ENCODE measurements at places on chromosomes 16 and 17.

DNA sequence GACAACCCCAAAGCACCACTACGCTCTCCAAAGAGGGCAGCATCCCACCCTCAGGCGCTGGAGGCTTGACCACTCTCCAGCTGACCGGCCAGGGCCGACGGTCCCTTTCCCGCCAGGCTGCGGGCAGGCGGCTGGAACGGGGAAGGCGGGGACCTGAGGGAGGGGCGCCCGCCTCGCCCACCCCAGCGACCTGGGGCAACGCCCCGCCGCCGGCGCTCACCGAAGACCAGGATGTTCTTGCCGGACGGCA, 431 bp downstream of the DYNC1LI2 start:
- DNase-seq: no peak

DNA sequence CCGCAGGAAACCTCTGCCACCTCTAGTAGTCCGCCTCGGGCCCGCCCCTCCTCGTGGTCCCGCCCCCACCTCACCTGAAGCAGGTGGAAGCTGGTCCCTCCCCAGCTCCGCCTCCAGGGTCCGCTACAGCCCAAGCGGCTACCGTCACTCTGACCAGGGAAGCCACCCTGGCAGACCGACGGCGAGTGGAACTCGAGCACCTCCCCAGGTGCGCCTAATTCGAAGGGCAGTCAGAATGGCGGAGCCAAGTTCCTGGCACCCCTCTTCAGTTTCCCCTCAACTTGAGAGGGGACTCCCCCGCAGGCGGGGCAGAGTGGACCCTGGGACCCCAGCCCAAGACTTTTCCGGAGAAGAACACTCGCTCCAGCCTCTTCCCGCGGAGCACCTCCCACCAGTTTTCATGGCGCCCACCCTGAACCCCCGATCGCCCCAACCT, 507 bp downstream of the FHOD1 start:
- DNase-seq: peak; percentile 78

- no peak for DNase-seq
Observed at GRCh38 chr16:24883714-24884151, 38.0 kb downstream of the SLC5A11 start.

- no peak for DNase-seq
Observed at GRCh38 chr17:4944163-4944553, 4.1 kb downstream of the RNF167 start.

DNA sequence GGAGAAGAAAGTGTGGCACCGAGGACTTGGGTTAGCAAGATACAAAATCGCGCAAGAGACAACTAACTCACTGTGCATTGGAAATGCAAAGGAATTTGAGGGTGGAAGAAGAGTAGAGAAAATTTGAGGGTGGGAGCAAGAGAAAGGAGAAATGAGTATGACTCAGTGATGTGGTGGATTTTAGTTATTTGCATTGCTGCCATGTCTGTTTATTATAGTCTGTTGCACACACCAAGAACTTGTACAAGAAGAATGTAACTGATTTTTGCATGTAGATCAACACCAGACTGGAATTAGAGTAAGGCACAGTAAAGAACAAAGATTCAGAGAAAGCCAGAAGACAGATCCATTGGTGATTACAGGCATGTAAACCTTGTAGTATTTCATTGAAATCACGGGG, 71.6 kb upstream of the SMIM36 start:
- DNase-seq: no peak

DNA sequence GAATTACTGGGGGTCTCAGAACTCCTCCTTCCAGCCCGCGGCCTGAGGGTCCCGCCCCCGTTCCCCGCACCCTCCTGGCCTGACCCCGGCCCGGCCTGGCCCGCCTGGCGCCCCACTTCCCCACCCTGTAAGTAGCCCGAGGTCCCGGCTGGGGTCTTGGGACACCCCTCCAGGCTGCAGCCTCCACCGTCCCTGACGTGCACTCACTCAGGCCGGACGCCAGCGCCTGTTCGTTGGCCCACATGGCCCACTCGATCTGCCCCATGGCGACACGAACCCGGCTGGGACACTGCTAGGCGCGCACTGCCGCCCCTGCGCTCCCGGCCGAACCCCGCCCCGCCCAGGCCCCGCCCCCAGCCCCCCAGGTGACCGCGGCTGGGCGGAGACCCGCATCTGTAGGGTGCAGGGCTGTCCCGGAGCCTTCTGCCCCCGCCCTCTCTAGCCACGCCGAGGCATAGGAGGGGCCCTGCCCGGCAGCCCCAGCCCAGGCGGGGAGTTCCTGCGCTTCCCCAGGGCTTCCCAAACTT, at the start of gene CYBA:
CYBA (minus strand) TSS at position 305 of the 527 bp plus-strand sequence; CDS start at position 265, 40 bp downstream.
- peak; percentile 73 for DNase-seq

DNA sequence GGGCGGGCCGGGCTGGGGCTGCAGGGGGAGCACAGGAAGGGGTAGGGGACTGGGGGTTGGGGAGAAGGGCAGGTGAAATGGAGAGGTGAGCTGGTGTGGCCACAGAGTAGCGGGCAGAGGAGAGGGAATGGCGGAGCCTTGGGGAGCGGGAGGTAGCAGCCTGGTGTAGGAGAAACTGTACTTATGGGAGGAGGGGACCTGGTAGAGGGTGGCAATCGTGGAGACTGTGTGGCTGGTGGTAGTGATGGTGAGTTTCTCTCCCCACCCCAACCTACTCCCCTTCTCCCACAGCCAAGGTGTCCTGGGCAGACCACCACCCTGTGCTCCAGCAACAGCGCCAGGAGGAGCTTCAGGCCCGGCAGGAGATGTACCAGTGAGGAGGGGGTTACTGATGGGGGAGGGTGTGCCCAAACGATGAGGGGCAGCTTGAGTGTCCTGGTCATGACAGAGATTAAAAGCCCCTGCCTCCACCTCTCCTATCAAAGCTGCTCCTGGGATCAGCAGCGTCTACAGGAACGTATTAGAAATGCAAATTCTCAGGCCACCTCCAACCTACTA, 831 bp downstream of the ALOX15B start:
- DNase-seq: no peak

- no peak for DNase-seq
Observed at GRCh38 chr17:75950421-75950820, 9.6 kb upstream of the FBF1 start.

DNA sequence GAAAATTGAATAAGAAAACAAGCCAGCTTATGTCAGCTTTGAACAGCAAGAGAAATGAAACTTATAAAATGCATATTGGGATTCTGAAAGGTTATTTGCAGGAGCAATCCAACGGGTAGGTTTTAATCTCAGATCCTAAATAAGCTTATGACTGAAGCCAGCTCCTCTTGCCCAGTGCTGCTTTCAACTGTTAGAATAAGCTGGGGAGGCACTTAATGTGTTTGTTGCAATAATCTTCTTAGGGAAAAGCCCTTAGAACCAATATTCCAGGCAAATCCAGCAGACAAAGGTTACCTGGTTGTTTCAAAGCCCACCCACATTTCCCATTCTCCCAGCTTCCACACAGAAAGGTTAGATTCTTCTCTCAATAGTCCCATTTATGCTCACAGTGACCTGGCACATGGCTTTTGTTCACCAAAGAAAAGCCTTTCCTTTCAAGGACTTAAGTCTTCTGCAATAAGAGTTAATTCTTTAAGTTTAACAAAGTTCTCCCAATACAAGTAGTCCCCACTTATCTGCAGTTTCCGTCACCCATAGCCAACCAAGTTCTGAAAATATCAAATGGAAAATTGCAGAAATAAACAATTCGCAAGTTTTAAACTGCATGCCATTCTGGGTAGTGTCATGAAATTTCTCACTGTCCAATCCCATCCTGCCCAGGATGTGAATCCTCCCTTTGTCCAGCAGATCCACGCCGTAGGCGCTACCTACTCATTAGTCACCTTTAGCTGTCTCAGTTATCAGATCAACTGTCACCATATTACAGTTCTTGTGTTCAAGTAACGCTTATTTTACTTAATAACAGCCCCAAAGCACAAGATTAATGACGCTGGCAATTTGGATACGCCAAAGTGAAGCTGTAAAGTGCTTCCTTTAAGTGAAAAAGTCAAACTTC, 5.9 kb downstream of the TEX2 start:
- no peak for DNase-seq

DNA sequence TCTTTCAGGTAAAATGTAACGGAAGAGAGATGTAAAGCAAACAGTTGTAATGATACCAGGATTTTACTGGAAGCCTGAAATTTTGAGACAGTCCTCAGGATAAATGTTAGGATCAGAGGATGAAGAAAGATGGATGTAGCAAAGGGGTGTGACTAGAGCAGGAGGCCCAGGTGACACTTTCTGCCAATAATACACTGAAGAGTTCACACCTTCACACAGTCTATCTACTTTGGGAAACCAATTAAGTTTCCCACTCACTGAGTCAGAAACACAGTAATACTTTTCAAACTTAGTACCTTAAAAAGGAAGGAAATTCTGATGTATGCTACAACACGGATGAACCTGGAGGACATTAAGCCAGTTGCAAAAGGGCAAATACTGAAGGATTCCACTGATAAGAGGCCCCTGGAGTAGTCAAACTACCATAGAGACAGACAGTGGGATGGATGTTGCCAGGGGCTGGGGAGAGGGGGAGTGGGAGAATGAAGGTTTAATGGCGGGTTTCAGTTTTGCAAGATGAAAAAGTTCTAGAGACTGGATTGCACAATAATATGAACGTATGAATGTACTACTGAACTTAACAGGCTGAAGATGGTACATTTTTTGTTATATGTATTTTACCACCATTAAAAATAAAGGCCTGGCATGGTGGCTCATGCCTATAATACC, 62.3 kb downstream of the CYTH1 start:
- no peak for DNase-seq

DNA sequence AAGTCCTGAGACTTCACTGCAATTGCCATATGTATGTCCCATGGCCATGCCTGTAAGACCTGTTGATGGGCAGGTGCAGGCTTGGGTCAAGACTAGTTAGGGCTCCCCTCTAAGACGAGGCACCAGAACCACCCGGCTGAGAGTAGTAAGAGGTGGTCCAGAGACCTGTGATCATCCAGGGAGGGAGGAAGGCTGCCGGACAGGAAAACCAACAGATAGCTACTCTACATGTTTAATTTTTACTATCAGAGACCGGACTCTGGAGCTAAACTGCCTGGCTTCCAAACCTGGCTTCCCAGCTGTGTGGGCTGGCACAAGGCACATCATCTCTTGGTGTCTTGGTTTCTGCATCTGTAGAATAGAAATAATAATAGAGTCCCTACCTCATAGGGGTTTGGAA, 73.0 kb downstream of the ERCC4 start:
- no peak for DNase-seq

DNA sequence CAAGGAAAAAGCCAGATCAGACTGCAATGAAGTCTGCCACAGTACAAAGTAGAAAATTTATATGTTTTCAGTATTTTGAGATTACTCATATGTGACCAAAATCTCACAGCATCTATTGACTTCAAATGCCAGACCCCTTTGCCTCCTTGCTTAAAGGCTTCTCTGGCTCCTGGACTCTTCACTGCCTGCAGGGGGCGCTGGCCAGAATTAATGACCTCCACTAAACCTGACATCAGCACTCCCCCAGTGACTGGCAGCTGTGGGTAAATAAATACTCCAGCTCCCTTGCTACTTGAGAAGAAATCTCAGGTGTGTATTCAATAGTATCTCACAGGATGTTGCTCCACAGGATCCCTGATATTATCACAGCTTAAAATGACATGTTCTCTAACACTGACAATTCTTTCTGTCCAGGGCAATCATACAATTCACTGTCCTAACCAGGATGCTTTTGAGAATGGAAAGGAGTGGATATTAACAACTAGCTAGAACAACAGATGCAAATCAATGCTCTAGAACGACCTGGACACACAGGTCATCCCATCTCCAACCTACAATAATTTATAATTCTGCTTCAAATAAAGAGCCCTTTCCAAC, 4.0 kb downstream of the BECN1 start:
- DNase-seq: peak; percentile 83

- DNase-seq: no peak
Observed at GRCh38 chr16:83903751-83904150, 4.8 kb downstream of the MLYCD start.

- no peak for DNase-seq
Observed at GRCh38 chr17:71494062-71494855, 626.6 kb upstream of the SOX9 start.

GRCh38 chr16:12971241-12971640, 69.8 kb downstream of the SHISA9 start:
- DNase-seq: no peak

- DNase-seq: no peak
Observed at GRCh38 chr17:65022751-65023700, 33.5 kb downstream of the GNA13 start.

DNA sequence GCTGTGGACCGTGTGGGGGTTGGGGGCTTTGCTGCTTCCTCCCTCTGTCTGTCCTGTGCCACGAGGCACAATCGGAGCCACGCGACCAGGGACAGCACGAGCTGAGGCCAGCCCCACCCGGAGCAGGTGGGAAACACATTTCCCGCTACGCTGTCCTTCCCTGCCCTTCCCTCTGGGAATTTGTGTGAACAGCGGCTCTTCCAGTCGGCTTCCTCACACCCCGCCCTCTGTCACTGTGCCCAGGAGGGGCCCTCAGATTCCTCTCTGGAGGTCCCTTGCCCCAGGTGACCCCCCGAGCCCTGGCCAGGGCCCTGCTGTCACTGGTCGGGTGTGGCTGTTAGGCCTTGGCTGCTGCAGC, 19.6 kb downstream of the SPIRE2 start:
- no peak for DNase-seq

DNA sequence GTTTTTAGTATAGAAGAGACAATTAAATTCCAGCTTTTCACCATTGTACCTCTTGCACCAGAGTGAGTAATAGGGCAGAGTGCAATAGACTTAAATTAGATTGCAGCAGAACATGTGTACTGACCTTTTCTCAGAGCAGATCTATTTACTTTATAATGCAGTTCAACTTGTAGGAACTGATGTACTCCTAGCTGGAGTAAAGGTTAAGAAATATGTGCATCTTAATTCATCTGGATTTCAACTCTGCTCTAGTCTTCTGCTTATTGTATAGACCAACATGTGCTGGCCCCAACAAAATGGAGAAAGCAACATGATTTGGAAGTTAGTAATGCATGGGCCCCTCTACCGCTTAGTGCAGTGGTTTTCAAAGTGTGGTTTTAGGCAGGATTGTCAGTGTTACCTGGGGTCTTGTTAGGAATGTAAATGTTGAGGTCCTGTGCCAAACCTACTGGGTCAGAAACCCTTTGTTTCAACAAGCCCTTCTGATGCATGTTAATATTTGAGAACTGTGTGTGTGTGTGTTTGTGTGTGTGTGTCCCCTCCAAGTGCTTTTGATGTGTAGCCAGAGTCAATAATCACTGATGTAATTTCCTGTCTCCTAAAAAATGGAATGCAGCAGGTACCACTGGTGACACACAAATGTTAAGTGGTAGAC, 138.6 kb downstream of the TOX3 start:
- DNase-seq: no peak

DNA sequence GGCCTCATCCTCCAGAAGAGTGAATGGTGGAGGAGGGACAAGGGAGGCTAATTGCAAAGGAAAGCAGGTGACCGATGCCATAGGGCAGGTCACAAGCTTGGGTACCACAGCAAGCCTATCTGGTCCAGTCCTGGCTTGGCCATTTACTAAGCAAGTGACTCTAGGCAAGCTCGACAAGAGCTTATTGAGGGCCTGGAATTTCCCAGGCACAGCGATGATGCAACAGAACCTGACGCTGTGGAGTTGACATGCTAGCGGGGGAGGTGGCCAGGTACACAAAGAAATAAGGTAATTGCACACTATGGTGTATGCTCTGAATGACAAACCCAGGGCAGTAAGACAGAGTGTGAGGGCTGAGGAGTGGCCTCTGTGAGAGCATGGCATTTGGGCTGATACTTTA, 98.5 kb downstream of the PGS1 start:
- no peak for DNase-seq

Data from ecto neural progenitor cell (in vitro differentiated cells).